Activated CD4-positive, CD25-positive, alpha-beta regulatory T cell (primary cell): ENCODE measurements at places on chromosomes 3 and 15.
A peak's percentile ranks its signal among the peaks of the same experiment; 100 is the strongest.

GRCh38 chr15:22939652-22940061, 40.5 kb downstream of the CYFIP1 start:
- DNase-seq = no peak

GRCh38 chr3:134840459-134840858, 45.4 kb downstream of the EPHB1 start:
- no peak for DNase-seq

GRCh38 chr15:73983773-73984172, 8.3 kb downstream of the STOML1 start:
- DNase-seq = no peak

DNA sequence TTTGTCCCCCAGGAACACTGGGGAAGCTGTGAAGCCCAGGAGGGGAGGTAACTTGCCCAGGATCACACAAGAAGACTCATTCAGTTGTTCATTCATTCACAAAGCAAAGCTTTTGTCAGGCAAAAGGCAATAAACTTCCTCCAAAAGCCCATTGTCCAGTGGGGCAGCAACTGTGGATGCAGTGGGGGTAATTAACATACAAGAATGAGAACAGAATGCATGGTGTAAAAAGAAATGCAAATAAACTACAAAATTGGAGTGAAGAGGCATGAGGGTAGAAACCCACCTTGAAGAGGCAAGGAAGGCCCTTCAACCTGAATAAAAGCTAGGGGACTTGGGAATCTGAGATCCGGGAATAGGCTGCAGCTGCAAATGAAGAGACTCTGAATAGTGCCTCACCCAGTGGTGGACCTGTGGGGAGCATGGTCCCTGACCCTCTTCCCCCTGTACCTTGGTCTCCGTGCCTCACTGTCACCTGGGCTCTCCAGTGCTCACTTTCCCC, 363.6 kb downstream of the CLSTN2 start:
- DNase-seq = no peak

DNA sequence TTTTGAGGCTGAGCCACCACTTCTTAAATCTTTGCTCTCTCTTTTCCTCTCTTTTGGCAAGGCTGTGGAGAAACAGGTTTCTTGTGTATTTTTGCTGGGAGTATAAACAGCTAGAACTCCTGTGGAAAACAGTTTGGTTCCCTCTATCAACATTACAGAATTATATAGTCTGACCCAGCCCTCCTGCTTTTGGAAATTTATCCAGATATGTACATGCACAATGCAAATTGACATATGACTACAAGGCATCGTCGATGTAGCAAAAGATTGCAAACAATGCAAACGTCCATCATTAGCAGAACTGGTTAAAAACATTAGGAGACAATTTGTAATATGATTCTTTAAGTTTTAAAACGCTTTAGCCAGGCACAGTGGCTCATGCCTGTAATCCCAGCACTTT, 12.5 kb upstream of the MYO1E start:
- no peak for DNase-seq

DNA sequence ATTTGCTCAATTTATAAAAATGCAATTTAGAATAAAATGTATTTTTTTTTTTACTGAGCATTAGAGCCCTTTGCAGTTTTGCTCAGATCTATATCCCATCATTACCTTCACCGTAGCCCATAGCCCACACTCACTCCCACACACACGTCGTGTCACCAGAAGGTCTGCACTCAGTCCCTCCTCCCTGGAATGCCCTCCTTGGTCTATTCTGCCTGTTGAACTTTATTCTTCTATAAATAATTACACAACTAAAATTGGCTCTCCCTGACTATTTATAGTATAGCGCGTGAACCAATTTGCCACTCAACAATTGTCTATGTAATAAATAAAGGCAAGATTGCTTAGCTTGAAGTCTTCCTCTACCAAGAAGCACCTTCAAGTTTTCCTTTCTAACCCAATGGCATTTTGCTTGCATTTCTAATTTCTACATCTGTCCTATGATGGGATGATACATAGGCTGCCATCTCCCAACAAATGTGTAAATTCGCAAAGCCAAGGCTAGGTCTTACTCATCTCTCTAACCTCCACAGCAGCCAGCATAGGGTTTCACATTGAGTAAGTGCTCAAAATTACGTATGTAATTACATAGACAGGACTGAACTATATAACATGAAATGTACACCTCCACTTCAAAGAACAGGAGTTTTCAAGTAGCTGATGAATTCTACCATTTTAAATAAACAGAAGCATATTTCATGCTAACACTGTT, 172.0 kb upstream of the HES1 start:
- DNase-seq = no peak

GRCh38 chr3:172617976-172618375, 92.9 kb downstream of the NCEH1 start:
- DNase-seq = no peak

DNA sequence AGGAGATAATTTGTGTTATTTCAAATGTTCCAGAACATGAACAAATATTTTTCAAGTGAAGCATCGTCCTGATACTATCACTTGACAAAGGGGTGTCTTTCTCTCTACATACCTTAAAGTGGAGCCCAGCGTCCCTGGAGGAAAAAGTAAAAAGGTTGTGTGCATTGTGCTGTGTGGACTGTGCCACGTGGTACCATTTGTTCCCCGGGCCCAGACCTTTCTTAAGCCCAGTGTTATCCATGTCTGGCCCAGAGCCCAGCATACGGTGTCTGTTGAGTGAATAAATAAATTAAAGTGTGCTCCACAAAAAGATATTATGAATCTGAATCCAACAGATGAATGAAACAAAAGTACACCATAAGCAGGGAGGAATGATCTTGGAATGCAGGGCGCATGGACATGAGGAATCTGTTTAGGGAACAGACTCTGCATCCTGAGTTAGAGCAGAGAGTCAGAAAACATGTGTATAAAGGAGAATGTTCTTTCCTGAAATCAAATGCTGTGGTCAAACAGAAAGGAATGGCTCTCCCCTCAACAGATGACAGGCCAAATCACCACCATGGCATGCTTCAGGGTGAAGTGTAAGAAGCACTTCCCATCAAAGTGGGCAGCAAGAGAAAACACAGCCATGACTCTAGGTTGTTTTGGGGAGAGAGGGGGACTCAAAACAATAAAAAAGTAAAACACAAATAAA, 8.1 kb upstream of the PRSS50 start:
- no peak for DNase-seq

DNA sequence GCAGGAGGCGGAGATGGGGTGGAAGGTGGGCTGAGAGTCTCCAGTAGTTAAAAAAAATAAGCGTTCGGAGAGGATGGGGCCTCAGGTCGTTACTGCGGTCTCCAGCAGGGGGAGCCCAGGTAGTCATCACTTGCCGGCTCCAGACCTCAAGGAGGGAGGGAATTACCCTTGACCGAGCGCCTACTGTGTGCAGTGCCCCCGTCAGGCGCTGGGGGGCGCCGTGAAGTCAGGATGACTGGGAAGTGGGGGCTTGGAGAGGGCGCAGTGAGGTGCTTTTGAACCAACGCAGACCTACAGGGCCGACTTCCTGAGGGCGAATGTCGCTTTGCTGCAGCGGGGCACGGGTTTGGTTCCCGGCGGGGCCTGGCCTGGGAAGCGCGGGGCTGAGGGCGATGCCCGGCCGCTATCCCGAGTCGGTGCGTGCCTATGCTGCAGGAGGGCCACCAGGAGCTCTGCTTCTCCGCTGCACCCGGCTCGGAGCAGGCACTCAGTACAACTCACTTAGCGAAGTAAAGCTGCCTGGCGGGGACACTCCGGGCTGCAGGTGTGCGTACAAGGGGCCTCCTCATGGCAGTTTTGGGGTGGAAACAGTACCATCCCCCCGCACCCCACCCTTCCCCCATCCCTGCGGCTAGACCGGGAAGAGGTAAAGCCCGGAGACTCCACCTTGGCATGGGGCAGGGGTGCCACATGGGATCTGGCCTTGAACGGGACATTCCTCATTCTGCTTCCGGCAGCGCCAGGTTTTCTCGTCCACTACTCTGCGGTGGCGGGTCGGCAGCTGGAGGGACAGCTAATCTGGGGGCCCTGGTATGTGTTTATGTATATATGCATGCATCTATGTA, 79.8 kb downstream of the RHCG start:
- DNase-seq = peak; percentile 8

DNA sequence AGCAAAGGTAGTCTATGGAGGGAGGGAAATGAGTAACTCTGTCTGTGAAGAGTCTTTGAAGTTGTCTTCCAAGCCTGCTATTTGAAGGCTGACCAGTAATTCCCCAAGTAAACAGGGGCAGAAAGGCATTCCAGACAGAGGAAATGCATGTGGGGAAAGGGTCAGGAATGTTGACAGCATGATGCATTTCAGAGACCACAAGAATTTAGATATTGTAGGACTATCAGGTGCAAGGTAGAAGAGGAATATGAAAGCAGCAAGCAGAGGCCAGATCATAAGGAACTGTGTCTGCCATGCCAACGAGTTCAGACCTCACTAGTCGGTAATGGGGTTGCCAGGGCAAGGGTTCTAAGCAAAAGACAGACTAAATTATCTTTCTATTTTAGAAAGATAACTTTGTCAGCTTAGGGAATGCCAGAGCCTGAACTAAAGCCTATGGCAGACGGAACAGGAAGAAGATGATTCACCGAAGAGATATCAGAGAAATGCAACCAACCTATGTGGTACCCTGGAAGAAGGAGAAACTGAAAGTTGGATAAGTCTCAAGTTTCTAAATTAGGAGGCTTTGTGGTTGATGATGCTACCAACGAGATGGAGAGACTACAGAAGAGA, 327.0 kb upstream of the RORA start:
- DNase-seq = no peak

GRCh38 chr15:59839906-59840305, 150.8 kb upstream of the BNIP2 start:
- DNase-seq = no peak

DNA sequence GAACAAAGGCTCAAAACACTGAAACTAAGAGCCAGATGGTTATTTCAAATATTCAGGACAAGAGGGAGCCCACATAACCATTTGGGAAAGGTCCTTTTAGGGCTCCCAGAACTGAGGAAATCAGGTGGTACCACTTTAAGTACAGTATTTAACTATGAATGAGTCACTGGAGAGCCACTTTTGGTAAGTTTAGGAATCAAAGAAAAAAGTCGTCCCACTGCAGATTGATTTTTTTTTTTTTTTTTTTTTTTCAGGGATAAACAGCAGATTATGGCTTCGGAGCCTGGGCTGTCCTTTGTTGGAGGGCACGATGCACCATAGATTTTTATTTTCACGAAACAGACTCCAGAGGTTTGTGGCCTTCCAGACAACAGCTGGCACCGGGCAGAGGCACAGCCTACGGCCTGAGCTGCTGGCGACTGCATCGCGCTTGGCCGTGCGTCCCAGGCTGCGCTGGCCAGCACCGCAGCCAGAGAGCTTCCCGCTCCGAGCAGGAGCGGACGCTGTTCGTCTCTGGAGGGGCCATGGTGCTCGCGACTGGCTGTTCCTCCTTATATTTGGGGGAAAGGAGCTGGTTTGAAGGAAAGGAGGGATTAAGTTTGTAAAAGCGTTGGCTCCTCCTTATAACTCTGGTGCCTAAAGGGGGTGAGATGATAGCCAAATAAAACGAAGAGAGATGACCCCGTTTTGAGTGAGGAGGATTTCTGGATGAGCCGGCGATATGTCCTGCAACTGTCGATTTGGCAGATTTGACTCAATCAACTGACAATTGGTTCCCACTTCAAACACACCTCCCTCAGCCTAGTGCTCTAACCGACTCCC, 152.9 kb upstream of the GOLIM4 start:
- no peak for DNase-seq

DNA sequence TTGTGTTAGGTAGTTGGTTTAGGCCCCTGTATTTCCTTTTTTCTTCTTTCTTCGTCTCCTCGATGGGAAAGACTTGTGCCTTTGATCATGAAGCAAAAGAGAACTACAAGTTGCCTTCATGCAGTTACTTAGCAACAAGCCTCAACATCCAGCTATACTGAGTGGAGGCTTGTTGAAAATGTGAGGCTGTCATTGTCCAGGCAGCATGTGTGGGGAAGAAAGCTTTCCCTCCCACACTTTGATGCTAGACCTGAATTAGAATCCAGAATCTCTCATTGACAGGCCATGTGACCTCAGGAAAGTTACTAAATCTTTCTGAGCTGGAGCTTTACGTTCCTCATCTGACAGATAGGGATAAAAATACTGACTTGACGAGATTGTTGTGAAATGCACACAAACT, 23.7 kb downstream of the IFT122 start:
- DNase-seq = no peak

- DNase-seq = no peak
Measured at GRCh38 chr3:72411126-72411525, 437.1 kb downstream of the SHQ1 start.

GRCh38 chr15:53811530-53811929, 52.1 kb upstream of the WDR72 start:
- DNase-seq = no peak

- no peak for DNase-seq
Measured at GRCh38 chr3:47007001-47007400, 27.5 kb downstream of the NBEAL2 start.

DNA sequence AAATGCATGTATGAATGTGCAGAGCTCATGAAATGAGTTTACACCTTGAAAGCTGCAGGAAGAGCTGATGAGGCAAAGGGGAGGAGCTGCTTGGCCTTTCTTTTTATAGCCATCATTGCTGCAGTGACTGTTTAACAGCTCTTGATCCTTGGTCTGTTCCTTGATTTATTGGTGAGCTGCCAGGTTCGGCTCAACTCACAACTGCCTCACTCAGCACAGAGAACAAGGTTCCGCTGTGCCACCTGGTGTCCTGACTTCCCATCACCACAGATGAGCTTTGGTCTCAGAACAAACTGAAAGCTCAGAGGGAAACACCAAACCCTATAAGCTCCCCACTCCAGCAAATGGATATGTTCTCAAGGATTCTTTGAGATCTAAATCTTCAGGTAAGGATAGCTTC, 626.1 kb downstream of the MAGI1 start:
- no peak for DNase-seq

DNA sequence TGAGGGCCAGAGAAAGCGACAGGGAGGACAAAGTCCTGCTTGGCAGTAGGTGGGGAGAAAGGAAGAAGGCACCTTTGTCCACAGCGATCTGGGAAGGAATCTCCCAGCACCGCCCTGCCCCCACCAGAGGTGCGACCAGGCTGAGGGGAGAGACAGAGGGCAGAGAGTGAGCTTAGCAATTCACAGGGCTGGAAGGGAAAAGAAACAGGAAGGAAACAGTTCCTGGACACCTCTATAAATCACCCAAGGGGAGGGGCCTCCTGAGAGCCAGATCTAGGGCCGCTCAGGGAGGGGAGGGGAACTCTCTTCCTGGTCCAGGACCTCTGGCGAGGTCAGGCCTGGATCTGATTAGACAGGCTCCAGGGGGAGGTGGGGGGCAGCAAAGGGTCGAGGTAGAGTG, 35.4 kb downstream of the RNU5B-1 start:
- no peak for DNase-seq

GRCh38 chr3:194906229-194906629, 220.5 kb downstream of the FAM43A start:
- DNase-seq = no peak

- DNase-seq = no peak
Measured at GRCh38 chr15:78866803-78867202, 5.9 kb upstream of the MORF4L1 start.

DNA sequence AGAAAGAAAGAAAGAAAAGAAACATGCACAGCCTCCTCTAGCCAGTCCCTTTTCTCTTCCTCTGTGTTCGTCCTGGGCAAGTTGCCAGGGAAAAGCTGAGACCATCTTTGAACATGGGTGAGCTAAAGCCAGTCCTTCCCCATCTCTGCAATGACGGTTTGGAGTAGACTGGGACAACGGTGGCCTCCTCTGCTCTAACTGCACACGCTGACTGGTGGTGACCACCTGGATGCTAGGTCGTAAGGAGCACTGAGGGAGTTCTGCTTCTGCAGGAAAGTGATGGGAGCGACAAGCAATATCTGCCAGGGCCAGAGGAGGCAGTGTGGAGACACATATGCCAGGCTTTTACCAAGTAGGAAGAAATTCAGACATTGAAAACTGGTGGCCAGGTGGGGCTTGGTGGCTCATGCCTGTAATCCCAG, 111.7 kb downstream of the NUP210 start:
- DNase-seq = no peak
